ENCODE measurements at places on chromosomes 6 and 20. TPM values are rescaled to one million over a fixed set of nuclear protein-coding genes. Genes with fewer than 3 reads are reported as not detected.
A peak's percentile ranks its signal among the peaks of the same experiment; 100 is the strongest.

Gene TRIM15
- not detected for total RNA-seq

DNA sequence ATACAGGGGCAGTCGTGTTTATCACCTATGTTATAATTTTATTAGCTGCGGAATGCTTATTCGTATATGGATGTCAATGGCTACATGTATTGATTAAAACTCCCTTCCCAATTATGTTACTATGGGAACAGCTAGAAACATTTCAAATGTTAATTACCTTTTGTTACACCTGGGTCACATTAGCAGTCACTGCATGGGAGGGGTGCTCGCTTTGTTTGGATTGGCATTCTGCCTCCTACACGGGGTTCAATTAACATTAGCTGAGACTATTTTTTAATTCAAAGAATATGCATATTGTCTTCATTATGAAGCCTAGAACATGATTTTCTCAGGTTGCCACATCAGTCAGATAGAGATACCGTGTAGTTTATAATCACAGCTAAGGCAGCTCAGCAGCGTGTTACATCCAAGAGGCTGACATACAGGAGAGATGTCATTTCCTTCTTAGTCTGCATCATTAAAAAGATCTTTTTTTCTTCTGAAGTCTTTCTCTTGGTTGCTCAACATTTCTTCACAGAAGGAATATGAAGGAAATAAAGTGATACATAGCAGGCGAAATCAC is 76.2 kb upstream of the RPS6KA2 start:
- peaks cover 6% of the 10 kb centered on the region for H3K4me1 ChIP-seq
- H3K4me3 ChIP-seq: no peak overlapping the region
- no peak overlapping the region for H3K27ac ChIP-seq
- H3K36me3 ChIP-seq: no peaks in the 10 kb centered on the region
- H3K27me3 ChIP-seq: peaks cover 10% of the 10 kb centered on the region

Gene CCN6
- total RNA-seq: not detected

GRCh38 chr20:25046736-25047666 is 10.9 kb downstream of the ACSS1 start:
- H3K36me3 ChIP-seq: no peaks in the 10 kb centered on the region
- no peak overlapping the region for H3K27ac ChIP-seq
- H3K4me3 ChIP-seq: no peak overlapping the region
- DNase-seq: peak; percentile 21
- H3K4me1 ChIP-seq: 0 out of 2 replicates have a peak, but pooled peaks cover 9% of the 10 kb centered on the region

- H3K36me3 ChIP-seq: no peaks in the 10 kb centered on the region
- H3K4me1 ChIP-seq: 0 out of 2 replicates have a peak, but pooled peaks cover 15% of the 10 kb centered on the region
- H3K27me3 ChIP-seq: no peaks in the 10 kb centered on the region
- H3K4me3 ChIP-seq: no peak overlapping the region
- DNase-seq: no peak
Observed at GRCh38 chr6:42162384-42162783, 10.8 kb upstream of the GUCA1A start.

Gene HLA-DOB
- total RNA-seq: 4.3 TPM

DNA sequence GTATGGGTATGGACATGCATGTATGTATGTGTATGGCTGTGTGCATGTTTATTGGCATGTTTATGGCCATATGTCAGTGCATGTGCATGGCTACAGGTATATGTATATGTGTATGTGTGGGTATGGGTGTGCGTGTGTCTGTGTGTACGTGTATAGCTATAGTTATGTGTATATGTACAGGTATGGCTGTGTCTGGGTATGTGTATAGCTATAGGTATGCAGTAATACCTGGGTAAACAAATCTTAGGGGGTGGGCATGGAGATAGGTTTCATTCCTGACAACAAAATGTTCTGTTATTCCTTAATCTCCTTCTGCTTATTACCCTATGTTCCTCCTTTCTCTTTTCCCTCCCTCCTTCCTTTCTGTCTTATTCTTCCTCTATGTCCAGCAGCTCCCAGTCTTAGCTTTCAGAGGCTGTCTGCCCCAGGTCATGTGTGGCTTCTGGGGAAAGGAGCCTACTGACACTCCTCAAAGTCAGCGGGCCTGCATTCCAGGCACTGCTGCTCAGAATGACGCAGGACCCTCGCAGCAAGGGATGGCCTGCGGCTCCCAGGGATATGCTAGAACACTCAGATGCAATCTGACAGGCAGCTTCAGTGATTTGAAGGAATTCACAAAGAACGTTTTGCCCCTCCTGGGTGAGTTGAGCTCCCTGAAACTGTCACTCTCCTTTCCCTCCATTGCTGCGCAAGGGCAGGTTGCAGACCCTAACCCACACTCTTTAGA is 139.3 kb upstream of the PHACTR1 start:
- peaks cover 25% of the 10 kb centered on the region for H3K4me1 ChIP-seq
- H3K27me3 ChIP-seq: no peaks in the 10 kb centered on the region
- H3K27ac ChIP-seq: no peak overlapping the region
- no peak overlapping the region for H3K4me3 ChIP-seq

Measured in PC-9 (cell line).